ENCODE measurements at places on chromosomes 11 and 22. TPM values are rescaled to one million over a fixed set of nuclear protein-coding genes. Genes with fewer than 3 reads are reported as not detected.

- no peak overlapping the region for H3K4me3 ChIP-seq
- no peak overlapping the region for H3K27ac ChIP-seq
- H3K4me1 ChIP-seq = no peaks in the 10 kb centered on the region
- H3K27me3 ChIP-seq = peaks cover 4% of the 10 kb centered on the region
Observed at GRCh38 chr11:44400431-44400830, 90.5 kb upstream of the ALX4 start.

The MS4A1 gene
- not detected for total RNA-seq

DNA sequence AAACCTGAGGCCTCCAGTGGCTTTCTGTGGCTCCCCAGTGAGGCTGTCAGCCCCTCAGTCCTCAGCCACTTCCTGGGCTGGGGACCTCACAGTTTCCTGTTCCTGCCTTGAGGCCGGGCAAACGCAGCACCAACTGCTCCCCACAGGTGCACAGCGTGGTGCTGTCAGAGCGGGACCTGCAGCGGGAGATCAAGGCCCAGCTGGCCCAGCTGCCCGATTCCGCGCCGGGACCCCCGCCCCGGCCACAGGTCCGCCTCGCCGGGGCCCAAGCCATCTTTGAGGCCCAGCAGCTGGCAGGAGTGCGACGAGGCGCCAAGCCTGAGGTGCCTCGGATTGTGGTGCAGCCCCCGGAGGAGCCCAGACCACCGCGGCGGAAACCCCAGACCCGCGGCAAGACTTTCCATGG lies 5.4 kb downstream of the TBC1D10C start:
- H3K27me3 ChIP-seq = no peaks in the 10 kb centered on the region
- H3K36me3 ChIP-seq = no peaks in the 10 kb centered on the region
- no peaks in the 10 kb centered on the region for H3K4me1 ChIP-seq
- DNase-seq = no peak
- no peak overlapping the region for H3K4me3 ChIP-seq
- H3K27ac ChIP-seq = no peak overlapping the region

- H3K4me1 ChIP-seq = peaks cover 4% of the 10 kb centered on the region
- H3K27me3 ChIP-seq = no peaks in the 10 kb centered on the region
- no peak for DNase-seq
- no peaks in the 10 kb centered on the region for H3K36me3 ChIP-seq
- H3K27ac ChIP-seq = peak overlapping the region; percentile 82
Observed at GRCh38 chr11:120130176-120130980, 7.5 kb downstream of the TRIM29 start.

GRCh38 chr11:85165819-85166218 lies 461.3 kb downstream of the DLG2 start:
- no peaks in the 10 kb centered on the region for H3K27me3 ChIP-seq
- DNase-seq = no peak

The PIH1D2 gene
- 13.7 TPM for total RNA-seq

The CSNK2A3 gene
- 3.0 TPM for total RNA-seq

The MGAT3 gene
- 7.4 TPM for total RNA-seq
